ENCODE measurements at places on chromosomes 2 and 18.

DNA sequence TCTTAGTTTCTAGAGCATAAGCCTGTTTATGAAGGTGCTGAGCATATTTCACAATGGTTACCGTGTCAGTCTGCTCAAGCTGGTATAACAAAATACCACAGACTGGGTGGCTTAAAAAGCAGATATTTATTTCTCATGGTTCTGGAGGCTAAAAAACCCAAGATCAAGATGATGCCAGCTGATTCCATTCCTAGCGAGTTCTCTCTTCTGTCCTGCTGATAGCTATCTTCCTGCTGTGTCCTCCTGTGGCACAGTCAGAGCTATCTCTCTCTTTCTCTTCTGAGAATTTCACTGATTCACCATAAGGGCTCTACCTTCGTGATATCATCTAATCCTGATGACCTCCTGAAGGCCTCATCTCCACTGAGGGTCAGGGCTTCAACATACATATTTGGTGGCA lies 273.0 kb downstream of the CDH2 start:
- no peak for DNase-seq

DNA sequence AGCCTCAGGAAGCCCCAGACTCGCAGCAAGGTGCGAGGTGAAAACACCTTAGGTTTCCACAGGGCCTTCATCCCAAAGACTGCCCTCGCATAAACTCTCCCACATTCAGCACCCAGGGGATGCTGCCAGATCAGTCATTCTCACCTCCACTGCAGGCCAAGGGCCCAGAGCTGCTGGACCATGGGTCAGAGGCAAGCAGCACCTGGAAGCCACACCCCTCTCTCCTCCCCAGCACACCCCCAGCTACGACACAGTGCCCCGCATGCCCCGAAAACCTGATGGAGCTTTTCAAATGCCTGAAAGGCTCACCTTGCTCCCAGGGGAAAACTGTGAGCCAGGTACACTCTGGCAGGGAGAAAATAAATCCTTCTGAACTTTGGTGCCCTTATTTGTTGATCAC lies 31.9 kb upstream of the LDLRAD4 start:
- DNase-seq, result no peak

- DNase-seq, result no peak
Measured at GRCh38 chr18:60413944-60414547, 41.5 kb upstream of the MC4R start.

- DNase-seq, result no peak
Measured at GRCh38 chr18:79486356-79487182, 90.8 kb downstream of the NFATC1 start.

DNA sequence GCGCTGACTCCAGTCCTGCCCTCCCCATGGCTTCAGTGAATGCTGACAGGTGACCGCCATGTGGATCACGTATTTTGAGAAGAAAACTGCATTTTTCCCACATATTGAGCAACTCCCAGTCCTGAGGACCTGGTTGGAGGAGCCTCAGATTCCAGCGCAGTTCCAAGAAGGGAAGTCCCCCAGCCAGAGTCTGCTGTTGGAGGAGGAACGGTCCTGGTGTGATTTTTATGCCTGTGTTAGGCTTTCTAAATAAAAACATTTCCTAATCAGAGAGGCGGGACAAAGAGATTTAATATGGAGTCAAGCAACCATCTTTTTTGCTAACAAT lies 32.3 kb upstream of the COL6A3 start:
- DNase-seq, result no peak

DNA sequence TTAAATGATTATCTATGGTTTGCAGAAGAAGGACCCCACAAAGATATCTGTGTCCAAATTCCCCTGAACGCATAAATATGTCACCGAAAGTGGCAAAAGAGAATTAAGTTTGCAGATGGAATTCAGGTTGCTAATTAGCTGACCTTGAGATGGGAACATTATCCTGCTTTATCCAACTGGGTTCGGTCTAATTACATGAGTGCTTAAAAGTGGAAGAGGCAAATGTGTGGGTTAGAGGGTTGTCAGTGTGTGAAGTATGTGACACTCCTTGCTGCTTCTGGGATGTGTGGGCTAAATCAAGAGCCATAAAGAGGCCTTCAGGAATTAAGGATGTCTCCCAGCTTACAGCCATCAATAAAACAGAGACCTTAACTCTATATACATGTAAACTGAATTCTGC lies 53.5 kb downstream of the CDH19 start:
- no peak for DNase-seq

DNA sequence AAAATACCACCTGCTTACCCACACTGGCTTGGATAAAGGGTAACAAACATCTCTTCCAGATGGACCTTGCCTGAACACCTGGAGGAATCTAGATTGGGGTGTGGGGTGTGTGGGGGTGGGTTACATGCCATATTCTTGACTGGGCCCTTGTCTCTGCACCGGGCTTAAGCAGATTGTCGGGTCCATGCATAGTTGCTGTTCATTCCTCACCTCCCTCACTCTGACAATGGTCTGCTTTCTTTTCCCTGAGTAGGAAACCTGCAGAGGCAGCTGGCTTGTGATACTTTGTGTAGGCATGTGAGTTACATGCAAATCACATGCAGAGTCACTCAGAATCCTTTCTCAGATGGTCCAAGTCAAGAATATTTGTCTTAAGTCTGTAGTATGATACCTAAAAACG lies 112.8 kb upstream of the GLS start:
- DNase-seq, result no peak

- no peak for DNase-seq
Measured at GRCh38 chr18:37218022-37218590, 347.5 kb downstream of the CELF4 start.

GRCh38 chr18:64097497-64097896 lies 51.4 kb downstream of the LINC00305 start:
- no peak for DNase-seq

DNA sequence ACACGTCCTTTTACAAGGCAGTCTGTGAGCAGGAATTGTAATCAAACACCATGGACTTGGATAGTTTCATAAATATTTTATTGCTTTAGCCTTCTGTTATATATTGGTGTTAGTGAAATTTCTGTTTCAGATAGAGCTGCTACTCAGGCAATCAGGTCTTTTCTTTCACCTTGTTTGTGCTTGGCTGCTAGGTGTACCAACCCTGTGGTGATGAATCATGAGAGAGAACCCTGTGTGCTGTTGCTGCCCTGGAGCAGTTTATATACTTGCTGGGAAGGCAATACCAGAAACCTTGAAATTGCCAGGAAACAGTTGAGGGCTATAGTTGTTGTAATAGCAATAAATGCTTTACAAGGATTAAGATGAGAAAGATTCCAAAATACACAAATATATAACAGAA lies 84.5 kb downstream of the FSHR start:
- DNase-seq, result no peak

DNA sequence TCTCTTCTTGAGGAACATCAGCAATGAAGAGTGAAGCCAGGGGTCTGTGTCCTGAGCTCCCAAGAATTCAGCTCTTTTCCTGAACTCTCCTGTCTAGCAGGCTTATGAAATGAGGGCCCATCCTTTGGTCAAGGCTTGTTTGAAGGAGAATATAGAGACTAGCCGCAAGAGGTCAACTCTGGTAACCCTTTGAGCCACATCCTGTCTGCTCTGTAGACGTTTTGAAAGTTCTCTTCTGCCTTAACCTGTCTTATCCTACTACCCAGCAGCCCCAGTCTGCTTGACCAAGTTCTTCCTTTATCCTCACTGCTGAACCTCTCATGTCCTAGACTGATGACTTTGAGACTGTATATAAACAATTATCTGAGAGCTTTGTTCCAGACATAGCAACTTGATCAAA lies 5.4 kb downstream of the SEMA4F start:
- DNase-seq, result no peak

- no peak for DNase-seq
Measured at GRCh38 chr18:63882333-63883141, 5.0 kb upstream of the SERPINB2 start.

GRCh38 chr18:57983472-57983871 lies 60.6 kb upstream of the NEDD4L start:
- DNase-seq, result no peak

DNA sequence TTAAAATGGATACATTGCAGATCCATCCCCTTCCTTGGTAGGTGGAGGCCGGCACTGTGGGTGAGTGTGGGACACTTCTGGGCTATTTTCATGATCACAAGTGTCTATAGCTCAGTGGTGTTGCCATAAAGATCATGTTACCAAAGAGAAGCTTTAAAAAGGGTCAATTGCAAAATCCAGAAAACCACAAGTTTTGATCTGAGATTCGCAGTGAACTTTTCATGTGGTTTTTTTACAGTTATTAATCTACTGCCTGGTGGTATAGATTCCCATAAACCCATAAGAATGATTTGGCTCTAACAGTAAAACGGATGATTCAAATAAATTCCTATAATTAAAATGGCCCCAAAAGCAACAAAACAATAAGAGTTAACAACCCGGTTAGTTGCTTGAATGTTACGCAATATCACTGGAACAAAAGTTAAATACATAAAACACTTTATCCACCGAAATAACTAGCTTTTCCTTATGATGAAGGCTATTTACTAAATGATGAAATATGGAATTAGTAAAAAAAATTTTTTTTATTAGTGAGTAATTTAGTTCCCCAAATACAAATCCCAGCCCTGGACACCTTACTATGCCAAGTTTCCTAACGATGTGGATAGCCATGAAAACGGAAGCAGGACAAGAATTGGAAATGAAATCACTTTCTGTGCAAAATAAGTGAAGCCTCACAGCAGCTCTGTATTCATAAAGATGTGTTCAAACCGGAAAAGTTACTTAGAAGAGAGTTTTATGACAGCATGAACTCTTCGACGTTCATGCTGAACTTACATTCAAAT lies 95.6 kb upstream of the THOC1 start:
- no peak for DNase-seq

DNA sequence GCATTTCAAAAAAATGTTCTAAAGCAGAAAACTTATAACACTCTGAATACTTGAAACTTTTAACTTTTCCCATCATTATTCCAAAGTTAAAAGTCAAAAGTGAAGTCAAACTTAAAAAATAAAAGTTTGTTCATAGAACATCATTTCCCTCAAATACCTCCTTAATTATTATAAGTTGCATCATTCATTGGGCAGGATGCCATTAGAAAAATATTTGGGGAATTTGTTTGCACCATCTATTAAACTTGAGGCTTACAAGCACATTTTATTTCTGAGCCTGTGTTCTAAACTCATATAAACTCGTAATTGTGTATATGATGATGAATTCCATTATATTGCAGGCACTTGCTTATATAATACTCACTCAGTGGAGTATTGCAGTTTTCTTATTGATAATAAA lies 588.0 kb upstream of the NRXN1 start:
- no peak for DNase-seq

- DNase-seq, result no peak
Measured at GRCh38 chr2:234840336-234840735, 111.5 kb upstream of the SH3BP4 start.

All from prostate gland (tissue), 2 donors.